ENCODE measurements at places on chromosomes 6 and 20.

- DNase-seq = no peak
Measured at GRCh38 chr6:117718895-117719294, 43.6 kb downstream of the NUS1 start.

- no peak for DNase-seq
Measured at GRCh38 chr6:40197371-40197770, 263.1 kb upstream of the MOCS1 start.

- DNase-seq = no peak
Measured at GRCh38 chr6:144418959-144419545, 133.9 kb downstream of the UTRN start.

GRCh38 chr6:31861919-31862343, 690 bp downstream of the NEU1 start:
- DNase-seq = no peak

- DNase-seq = no peak
Measured at GRCh38 chr20:35586751-35587425, 28.7 kb upstream of the SPAG4 start.

DNA sequence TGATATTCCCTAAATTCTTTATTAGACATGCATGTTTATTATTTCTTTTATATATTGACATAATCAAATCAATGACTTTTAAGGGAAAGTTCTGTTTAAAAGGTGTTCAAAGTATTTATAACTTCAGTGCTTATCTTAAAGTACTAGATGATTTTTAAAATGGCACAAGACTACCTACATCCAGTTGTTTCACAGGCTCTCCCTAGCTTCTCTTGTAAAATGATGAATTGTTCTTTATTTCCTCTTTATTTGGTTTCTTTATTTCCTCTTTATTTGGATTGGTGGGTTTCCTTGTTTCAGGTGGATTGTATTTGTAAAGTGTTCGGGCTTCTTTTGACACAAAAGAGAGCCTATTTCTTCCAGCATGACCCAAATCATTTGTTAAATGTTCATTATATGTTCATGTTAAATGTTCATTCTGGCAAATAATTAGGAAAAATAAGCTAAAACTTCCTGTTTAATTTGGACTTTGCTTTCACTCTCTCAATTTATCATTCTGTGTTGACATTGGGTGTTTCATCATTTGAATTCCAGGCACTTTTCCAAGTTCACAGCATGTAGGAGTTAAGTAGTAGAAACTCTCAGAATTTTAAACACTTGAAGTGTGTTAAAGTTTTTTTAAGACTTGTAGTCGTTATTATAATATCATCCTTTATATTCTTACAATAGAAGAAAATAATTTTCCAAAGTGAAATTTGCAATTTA, 24.6 kb downstream of the MLIP start:
- no peak for DNase-seq

DNA sequence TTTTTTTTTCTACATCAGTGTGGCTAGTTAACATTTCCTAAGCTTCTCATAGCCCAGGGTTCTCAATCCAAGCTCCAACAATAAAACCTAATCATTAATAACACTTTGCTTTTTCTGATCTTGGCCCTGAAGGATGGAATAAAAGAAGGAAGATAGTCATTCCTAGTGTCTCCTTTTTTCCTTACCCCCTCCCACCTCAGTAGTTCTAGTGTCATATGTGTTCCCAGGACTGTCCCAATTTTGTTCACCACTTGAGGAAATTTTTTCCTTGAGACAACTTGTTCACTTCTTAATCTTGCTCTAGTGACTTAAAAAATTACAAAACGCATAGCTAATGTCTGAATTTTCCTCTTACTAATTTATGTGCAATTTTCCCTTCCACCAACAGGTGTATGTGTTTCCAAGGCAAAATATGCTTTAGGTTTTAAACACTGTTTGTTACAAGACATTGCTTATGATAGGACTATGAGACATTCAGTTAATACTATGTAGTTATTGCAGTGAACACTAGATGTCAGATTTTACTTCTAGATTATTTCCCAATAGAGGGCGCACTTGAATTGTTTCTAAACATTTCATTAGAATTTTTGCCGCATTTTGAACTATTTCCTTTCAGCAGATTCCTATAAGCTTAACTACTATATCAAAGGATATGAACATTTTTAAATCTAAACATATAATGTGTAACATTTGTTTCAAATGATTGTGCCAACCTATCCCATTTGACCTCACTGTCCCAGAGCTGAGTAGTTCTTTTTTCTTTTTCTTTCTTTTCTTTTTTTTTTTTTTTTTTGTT, 18.5 kb upstream of the C6orf141 start:
- DNase-seq = no peak

- no peak for DNase-seq
Measured at GRCh38 chr20:38128691-38129090, 36.4 kb downstream of the TGM2 start.

DNA sequence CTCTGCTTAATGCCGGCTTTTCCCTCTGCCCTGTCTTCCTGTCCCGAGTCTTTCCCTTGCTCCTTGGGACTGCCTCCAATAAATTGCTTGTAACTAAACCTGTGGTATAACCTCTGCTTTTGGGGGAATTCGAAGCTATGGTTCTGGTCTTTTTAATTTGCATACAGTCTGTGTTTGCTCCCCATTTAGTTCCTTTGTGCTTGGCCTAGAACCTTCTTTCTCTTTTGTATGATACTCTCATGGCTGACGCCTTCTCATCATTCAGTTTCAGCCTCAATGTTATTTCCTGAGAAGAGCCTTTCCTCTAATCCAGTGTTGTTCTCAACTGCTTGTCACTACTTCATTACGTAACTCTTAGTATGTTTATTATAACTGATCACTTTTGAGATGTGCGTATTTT, 248.0 kb downstream of the PHF3 start:
- no peak for DNase-seq

GRCh38 chr6:147782302-147782701, 273.8 kb downstream of the SAMD5 start:
- DNase-seq = no peak

DNA sequence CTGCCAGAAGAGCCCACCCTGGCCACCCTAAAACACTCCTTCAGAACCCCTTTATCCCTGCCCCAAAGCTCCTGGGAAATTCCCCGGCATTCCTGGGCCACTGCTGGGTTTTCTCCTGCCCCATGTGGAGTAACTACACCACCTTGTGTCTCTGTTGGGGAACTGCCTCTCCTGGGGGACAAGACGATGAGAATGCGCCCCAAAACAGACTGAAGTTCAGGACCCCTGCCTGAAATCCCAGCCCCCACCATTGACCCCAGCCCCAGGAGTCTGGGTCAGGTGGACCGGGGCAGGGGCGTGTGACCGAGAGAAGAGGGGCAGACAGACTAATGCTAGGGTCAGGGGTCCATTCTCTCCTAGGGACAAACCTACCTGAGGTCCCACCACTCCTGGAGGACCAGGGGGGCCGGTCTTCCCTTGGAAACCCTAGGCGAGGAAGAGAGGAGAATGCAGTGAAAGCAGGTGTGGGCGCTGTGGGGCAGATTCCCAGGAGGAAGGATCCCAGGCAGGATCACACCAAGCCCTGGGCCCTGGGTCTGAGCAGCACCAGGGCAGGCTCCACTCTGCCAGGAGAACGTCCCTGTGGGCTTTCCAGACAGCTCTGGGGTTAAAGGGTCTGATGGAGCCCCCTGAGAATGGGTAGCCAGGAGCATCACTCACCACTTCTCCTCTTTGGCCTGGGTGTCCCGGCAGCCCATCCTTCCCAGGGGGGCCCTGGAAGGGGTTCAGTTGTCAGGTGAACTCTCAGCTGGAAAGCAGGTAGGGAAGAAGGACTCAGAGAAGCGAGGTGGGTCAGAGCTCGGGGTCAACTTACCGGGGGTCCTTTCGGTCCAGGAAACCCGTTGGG, 19.4 kb downstream of the COL11A2 start:
- DNase-seq = no peak

GRCh38 chr20:42549496-42549895, 640.2 kb downstream of the PTPRT start:
- no peak for DNase-seq

DNA sequence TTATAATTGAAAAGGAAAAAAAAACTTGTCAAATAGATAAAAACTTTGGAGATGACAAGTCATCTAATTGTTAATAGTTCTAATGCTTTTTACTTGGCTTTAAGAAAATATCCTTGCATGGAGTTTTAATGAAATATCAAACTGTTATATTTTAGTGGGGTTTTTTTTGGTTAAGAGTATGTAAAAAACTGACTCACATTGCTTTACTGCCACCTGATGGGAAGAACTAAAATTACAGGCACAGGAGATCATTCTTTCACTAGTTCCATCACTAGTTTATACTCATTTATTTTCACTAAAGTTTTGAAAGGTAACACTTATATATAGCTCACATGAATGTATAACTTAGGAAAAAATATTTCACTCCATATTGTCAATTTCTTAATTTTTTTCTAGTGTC, 309.1 kb downstream of the LMBRD1 start:
- DNase-seq = no peak

DNA sequence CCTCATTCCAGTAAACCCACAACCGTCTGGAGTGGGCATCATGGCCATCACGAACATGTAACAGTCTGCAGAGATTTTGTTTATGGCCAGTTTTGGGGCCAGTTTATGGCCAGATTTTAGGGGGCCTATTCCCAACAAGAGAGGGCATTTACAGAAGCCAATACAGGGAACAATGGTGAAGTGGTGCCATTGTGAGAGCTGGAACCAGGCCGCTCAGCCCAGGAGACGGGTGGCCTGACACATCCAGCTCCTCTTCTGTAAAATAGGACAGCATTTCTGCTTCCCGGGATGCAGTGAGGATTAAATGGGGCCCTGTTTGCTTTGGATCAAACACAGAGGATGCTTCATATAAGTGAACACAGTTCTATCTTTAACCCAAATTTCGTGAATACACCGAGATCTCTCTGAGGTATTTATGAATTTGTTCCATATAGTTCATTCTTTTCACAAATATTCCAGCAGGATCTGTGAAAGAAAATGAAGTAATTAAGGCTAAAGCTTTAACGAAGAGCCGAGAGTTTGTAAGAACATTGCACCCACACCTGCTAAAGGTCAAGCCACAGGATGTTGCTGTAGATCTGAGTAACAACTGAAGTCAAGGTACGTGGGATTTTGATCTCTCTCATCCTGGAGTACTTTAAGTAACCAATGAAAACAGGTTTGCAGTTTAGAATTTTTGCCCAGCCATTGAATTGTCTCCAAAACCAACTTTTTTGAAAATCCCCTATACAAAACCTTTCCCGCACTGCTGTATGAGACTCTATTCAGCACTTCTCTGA, 14.5 kb upstream of the SIRPG start:
- no peak for DNase-seq

DNA sequence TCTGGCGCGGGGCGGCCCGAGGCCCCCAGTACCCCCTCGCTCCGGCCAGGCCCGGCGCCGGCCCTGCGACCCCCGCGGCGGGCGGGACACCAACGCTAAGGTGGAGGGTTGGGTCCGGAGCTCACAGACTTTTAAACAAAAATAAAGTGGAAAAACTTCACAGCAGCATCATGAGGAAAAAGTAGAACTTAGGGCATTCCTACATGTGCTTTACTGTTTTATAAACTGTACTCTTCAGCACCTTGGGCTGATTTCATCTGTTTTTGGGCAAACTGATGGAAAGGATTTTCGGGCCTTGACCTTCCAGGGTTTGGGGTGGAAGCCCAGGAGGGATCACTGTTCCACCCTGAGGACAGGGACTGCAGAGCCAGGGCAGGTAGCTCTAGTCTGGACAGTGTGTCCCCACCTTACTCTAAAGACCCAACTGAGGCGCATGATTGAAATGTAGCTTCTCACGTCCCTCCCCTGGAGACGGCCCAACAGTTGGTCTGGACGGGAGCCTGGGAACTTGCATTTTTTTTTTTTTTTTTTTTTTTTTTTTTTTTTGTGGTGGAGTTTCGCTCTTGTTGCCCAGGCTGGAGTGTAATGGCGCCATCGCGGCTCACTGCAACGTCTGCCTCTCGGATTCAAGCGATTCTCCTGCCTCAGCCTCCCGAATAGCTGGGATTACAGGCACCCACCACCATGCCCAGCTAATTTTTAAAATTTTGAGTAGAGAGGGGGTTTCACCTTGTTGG, 740 bp downstream of the NELFCD start:
- DNase-seq = no peak

DNA sequence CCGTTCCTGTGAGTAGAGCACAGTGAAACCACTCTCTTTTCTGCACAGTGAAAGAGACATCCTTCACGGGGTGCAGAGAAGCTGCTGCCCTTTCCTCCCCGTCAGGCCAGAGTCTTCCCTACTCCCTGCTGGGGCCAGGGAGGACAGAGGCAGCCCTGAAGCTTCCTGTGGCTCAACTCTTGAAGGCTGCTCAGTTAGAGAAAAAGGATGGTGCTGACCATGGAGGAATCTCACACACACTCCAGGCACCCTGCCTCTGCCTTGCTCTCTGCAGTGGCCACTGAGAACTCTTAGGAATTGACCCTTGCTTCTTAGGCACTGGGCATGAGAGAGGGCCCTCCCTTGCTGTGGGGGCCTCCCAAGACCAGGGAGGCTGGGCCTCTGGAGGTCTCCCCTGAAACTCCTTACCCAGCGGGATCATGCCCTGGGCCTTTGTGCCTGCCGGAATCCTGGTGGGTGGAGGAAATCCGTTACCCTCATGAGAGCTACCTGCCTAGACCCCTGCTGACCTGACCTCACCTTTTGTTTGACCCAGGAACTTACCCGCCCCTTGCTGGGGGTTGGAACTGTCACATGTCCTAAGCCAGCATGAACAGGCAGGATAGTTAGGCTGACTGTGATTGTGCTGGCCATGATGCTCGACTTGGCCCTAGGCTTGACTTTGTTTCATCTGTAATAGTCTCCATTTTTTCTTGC, 65.0 kb upstream of the CD93 start:
- DNase-seq = no peak

DNA sequence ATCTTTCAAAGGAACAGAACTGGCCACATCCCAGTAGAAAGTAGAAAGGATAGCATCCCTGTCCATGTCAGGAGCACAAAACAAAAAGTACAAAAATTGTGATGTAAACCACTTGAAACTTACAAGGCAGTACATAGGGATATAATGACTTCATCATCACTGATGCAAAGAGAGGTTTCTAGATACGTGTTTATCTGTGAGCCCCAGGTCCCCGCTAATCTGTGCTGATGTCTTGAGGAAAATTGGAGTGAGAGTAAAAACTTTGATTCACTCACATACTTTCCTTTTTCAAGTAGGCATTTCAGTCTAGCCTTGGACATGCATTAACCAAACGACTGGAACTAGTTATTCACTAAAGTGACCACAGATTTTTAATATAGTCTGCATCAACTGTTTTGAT, 216.7 kb upstream of the QKI start:
- DNase-seq = no peak

GRCh38 chr20:12095180-12095920, 177.7 kb downstream of the BTBD3 start:
- DNase-seq = no peak

DNA sequence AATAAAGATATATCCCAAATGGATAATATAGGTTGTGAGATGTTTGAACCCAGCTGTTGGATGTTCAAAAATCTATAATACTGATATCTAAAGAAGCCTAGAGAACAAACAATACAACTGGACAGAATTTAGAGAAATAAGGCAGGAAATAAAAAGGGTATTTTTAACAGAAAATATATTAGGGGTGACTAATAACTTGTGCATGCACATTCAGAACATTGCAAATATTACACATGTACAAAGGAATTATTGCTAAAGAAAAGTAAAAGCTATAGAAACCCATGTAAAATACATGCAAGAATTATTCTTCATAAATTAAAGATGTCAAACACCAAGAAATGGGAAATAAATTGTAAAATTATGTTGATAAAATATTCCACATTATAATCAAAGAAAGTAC, 32.7 kb upstream of the HCRTR2 start:
- DNase-seq = no peak
